Mucosa of gallbladder (tissue), 1 donor: ENCODE measurements at places on chromosomes 2 and 18. TPM values are rescaled to one million over a fixed set of nuclear protein-coding genes. Genes with fewer than 3 reads are reported as not detected.

DNA sequence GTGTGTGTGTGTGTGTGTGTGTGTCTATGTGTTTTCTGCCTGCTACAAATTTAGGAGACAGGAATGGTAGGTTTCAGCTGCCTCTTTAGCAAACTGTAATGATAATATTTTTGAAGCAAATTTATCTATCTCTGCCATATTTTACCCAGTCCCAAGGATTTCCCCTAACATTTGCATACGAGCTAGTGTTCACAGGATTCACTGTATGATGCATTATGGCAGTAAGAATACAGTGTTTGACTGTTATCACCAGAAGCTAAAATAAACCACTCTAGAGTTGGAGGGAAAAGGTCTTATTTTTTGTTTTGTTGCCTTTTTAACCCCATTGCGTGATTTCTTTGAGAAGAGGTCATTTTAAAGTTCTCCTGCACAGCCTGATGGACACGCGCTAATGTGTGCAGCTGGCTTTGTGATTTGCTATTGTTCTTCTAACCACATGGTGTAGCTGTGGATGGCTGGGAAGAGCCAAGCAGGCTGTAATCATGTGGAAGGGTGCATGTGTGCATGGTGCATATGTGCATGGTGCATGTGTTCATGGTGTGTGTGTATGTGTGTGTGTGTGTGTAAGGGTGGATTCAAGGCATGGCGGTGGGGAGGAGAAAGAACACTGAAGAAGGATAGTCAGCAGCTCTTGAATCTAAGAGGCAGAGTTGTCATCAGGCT is 62.4 kb downstream of the PLB1 start:
- DNase-seq = no peak

The NPAS2 gene
- total RNA-seq = 47.4 TPM

GRCh38 chr18:9855681-9856080 is 30.1 kb upstream of the TXNDC2 start:
- no peak for DNase-seq

The TUBB8B gene
- not detected for total RNA-seq

The ELOA2 gene
- total RNA-seq = not detected

GRCh38 chr2:130376433-130377293 is 20.8 kb downstream of the PTPN18 start:
- DNase-seq = no peak

DNA sequence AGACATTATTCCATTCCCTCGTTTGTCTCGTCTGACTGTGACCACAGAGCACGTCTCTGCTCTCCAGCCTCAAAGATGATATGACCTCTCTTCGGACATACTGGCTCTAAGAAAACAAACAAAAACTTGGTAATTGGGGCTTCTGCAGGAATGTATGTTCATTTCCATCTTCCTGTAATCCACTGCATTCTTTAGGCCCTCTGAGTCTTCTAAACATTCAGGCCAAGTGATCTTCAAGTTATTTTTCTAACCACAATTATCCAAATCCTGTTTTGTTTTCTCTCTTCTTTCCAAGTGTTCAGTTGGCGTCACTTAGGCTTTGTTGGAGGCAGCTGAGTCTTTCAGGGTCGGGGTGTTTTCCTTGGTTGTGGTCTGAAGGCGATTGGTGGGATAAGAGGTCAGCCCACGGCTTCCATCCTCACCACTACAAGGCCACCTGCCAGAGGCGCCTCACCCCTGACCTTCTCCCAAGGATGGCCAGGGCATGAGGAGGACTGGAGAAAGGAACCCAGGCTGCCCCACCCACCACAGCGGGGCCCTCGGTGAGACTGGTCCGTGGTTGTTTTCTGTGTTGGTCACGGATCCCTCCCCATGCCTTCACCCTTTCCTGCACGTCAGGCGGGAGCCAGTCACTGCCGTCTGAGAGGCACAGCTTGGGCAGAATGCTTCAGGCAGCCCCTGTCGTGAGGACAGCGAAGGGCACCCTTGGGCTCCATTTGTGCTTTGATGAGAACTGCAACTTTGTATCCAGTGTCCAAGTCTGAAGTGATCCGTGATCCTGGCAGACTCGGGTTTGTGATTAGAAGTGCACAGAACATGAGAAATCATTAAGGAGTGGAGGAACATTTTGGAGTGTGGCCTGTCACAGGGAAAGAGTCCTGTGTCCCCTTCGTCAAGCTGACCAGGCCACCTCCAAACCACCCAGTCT is 88.6 kb upstream of the FHL2 start:
- DNase-seq = no peak

DNA sequence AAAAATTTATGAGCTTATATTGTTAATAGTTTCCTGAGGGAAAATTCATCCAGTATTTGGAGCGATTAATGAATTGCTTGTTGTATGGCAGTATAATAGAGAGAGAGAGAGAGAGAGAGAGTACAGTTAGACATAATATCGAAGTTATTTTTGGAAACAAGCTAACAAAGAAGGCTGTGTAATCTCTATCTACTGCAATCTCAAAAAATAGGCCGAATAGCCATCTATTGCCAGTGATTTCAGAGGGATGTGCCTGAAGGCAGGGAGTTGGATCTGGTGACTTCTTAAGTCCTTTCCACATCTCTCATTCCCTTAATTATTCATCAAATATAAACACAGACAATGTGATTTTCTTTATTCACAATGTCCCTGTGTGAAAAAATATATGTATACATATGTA is 433.1 kb upstream of the RAB12 start:
- no peak for DNase-seq

- no peak for DNase-seq
These were observed 62.6 kb upstream of the RPL31 start for GRCh38 chr2:100939445-100939844.

DNA sequence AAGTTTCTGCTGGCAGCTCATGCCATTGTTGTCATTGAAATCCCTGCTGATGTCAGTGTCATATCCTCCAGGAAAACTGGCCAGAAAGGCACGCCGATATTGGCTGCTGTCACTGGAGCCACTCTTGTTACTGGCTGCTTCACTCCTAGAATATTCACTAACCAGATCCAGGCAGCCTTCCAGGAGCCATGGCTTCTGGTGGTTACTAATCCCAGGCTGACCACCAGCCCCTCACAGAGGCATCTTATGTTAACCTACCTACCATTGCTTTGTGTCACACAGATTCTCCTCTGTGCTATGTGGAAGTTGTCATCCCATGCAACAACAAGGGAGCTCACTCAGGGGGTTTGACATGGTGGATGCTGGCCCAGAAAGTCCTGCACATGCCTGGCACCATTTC is 27.0 kb upstream of the MTX2 start:
- no peak for DNase-seq

DNA sequence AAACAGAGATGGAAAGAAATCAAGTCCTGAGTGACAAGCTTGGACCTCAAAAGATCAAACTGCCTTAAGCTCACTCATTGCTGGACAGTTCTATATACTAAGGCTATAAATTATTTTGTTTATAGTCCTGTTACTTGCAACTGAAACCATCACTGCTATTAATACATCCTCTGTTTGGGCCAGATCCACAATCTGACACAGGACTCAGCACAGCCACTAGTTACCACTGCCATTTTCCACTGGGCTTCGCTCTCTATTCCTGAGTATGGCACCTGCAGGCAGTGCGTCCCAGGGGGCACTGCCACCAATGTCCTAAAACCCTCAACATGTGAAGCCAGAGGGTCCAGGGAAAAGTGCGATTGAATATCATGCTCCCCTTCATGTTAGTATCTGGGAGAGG is 52.3 kb downstream of the CYP26B1 start:
- no peak for DNase-seq

The TEX261 gene
- 62.8 TPM for total RNA-seq

The MAP2 gene
- total RNA-seq = 43.9 TPM

- DNase-seq = no peak
These were observed 93.5 kb downstream of the FAM124B start for GRCh38 chr2:224308272-224308911.
